ENCODE measurements at places on chromosomes 6 and 20.

DNA sequence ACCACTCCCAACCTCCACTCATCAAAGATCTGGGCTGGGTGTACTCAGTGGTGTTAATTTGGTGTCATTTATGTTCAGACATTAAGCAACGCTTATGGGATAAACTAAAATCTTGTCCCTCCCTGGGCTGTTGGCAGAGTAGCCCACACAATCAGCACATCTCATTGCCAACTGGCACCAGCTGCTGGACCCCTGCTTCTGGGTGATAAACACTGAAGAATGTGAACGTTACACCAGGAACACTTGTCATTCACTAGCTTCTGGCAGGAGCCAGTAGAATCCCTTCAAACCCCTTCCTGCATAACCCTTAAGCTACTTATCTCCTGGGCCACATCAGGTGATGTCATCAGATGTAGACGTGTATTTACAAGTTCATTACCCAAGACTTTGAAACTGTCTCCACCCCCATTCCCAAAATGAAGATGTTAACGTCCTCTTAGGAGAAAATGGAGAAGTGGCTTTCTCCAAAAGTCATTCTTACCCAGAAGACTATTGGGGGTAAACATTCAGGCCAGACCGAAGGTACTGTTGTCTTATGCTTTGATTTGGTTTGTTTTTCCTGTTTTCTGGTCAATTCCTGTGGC is 107.8 kb upstream of the CD93 start:
- DNase-seq, result no peak

DNA sequence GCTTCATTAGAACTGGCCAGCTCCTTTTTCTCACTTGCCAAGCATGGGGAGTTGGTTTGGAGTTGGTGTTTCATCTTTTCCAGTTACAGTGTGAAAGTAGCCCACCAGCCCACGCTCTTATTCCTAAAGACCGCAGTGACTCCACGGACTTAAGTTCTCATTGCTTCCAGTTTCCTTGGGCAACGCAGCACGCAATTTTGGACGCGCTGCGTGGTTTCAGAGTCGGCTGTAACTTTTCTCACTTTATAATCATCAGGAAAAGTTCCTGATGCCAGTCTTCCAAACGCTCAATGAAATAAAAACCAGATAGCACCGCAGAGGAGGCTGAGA is 381 bp upstream of the PEX7 start:
- DNase-seq, result no peak

- no peak for DNase-seq
Observed at GRCh38 chr6:72386324-72386723, 235.5 kb upstream of the KCNQ5 start.

GRCh38 chr6:118783931-118784550 is 109.9 kb upstream of the ASF1A start:
- DNase-seq, result no peak

- no peak for DNase-seq
Observed at GRCh38 chr6:44179072-44179536, 20.5 kb downstream of the CAPN11 start.

DNA sequence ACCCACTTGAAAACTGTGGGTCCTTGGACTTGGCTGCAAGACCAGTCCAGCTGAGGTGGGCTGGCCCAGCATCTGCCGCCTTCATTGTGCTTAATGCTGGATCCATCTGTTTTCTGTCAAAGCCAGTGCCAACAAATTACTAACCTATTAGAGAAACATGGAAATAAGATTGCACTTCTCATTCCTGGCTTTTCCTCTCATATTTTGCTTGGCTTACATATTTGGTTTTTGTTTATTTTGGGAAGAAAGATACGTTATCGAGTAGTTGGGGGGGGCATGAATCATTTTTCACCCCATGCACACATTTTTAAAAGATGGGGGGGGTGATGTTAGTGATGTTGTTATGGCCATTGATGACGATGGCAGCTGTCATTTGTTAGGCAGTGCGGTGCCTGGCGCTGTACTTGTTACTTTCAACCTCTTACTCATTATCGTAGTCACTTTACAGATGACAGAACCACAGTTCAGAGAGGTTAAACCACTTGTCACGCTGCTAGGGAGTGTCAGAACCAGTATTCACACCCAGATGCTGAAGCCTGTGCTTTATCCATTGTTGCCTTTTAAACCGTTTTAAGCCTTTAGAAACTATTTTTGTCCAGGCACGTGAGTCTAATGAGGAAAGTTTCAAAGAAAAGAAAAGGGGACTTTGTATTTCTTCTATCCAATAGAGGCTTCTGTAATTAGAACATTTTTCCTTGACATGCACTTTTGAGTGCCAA is 180.0 kb downstream of the TMEM242 start:
- no peak for DNase-seq

- DNase-seq, result no peak
Observed at GRCh38 chr6:112281821-112282615, 27.7 kb upstream of the LAMA4 start.

GRCh38 chr6:818196-818595 is 125.3 kb upstream of the EXOC2 start:
- no peak for DNase-seq

DNA sequence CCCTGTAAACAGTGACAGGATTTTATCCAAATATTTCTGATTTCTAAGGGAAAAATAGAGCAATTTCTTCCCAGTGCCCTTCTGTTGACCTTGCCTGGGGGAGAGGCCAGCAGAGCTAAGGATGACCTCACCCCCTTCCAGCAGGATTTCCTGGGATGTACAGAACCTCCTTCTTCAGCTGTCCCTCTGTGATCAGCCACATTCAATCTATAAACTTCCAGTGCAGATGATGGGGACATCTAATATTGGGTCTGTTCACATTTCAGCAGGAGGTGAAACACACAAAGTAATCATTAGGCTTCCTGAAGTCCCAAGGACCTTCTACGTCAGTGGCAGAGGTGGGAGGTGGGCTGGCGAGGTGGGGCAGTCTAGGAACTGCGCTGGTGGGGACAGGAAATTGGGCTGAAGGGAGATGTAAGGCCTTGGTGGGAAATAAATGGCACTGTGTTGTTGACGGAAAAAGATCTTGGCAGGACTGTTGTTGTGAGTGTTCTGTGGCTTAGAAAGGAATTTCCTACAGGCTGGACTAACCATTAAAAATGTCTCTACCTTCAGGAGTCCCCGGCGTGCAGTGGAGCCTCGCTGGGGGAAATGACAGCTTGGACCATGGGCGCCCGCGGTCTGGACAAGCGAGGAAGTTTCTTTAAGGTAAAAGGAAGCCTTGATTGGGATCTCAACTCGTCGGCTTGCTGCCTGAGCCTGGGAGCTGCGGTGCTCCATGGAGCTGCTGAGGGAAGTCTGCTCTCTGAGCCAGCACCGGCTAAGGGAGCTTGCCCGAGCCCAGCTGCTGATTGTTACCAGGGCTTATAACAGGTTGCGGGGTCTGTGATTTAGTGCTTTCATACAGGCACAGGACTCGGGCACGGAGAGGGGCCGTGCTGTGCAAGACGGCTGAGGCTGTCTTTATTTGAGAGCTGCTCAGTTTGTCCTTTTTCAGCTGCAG is 127.9 kb upstream of the NAA20 start:
- DNase-seq, result no peak

DNA sequence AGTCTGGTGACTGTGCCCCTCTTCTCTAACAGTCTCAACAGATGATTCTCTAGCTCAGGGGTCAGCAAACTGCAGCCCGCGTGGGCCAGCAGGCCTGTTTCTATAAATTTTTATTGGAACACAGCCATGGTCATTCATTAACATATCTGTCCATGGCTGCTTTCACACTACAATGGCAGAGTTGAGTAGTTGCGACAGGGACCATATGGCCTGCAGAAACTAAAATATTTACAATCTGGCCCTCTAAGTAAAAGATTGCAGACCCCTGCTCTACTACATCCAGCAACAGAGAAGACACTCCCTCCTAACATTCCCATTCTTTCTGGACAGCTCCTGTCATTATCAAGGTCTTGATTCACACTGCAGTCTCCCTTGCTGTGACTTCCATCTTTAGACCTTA is 45.2 kb downstream of the PLAGL2 start:
- no peak for DNase-seq

GRCh38 chr20:16412906-16413305 is 160.3 kb downstream of the KIF16B start:
- DNase-seq, result no peak

- no peak for DNase-seq
Observed at GRCh38 chr6:152979116-152979515, 3.7 kb downstream of the FBXO5 start.

DNA sequence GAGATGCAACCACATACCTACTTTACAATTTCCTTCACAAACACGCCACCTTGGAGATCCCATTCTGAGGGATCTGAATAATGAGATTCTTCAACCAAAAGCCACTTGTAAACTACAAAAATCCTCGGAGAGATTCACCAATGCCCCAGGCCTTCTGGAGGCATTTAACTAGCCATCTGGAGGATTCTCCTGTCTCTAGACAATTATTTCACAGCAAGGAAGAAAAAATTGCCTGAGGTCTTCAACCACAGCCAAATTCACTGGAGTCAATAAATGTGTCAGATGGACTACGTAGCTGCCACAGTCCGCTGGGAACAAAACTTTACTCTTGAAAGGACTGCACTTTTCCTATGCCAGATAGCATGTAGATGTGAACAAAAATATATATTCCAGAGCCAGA is 19.0 kb upstream of the DCDC2 start:
- DNase-seq, result no peak

GRCh38 chr6:39867592-39867991 is 66.7 kb downstream of the MOCS1 start:
- no peak for DNase-seq

DNA sequence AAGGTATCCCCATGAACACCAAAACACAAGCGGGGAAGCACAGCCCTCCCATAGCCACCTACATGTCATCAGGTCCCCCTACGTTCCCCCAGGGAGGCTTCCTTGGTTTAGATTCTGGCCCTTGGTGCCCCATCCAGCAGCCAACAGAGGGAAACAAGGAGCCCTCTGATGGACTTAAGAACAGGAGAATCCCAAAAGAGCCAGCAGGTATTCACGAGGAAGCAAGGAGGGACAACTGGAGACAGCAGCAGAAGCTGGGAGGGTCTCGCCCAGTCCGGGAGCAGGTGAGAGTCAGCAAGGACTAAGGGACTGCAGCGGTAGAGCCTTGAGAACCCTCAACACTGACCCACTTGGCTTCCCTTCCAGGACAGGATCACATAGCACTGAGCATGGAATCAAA is 58.4 kb upstream of the TOP1 start:
- no peak for DNase-seq

GRCh38 chr20:55160996-55161395 is 685.6 kb downstream of the DOK5 start:
- DNase-seq, result no peak

- DNase-seq, result no peak
Observed at GRCh38 chr6:113750151-113750855, 106.8 kb upstream of the MARCKS start.

GRCh38 chr6:25829375-25829774 is 2.5 kb downstream of the SLC17A1 start:
- DNase-seq, result no peak

- no peak for DNase-seq
Observed at GRCh38 chr6:34276881-34277762, 28.3 kb upstream of the SMIM29 start.

DNA sequence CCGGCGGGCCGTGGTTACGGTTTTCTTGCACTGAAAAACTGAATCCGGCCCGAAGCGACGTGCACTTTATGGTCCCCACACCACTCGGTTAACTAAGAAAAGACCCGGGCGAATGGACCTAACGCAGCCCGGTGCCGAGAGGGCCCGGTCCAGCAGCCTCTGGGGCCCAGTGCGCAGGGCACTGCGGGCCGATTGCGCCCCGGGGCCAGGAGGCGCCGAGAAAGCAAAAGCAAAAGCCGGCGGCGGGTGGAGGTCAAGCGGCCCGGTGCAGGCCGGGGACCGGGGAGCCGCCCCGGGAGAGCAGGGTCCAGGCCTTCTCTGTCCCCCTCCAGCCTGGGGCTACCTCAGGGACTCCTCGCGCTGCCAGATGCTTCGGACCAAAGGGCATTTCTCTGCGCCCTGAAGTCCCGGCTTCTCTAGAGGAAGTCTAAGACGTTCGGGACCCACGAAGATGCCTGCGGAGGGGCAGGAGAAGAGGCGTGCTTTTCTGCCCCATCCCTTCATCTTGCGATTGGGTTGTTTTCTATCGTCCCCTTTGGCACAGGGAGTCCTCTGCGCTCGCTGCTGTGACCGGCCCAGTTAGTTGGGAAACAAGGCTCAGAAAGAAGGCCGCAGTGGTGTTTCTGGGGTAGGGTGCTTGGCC is 4.4 kb downstream of the FOXF2 start:
- no peak for DNase-seq

- no peak for DNase-seq
Observed at GRCh38 chr6:36071281-36071680, 43.7 kb downstream of the MAPK14 start.

- no peak for DNase-seq
Observed at GRCh38 chr6:50390416-50390815, 322.9 kb upstream of the TFAP2D start.

GRCh38 chr20:46946181-46946624 is 51.6 kb downstream of the EYA2 start:
- no peak for DNase-seq

- no peak for DNase-seq
Observed at GRCh38 chr6:89140347-89141156, 5.3 kb upstream of the PM20D2 start.

- DNase-seq, result no peak
Observed at GRCh38 chr6:87669051-87669450, 33.0 kb downstream of the AKIRIN2 start.

- DNase-seq, result no peak
Observed at GRCh38 chr6:146267946-146268345, 239.1 kb downstream of the GRM1 start.

DNA sequence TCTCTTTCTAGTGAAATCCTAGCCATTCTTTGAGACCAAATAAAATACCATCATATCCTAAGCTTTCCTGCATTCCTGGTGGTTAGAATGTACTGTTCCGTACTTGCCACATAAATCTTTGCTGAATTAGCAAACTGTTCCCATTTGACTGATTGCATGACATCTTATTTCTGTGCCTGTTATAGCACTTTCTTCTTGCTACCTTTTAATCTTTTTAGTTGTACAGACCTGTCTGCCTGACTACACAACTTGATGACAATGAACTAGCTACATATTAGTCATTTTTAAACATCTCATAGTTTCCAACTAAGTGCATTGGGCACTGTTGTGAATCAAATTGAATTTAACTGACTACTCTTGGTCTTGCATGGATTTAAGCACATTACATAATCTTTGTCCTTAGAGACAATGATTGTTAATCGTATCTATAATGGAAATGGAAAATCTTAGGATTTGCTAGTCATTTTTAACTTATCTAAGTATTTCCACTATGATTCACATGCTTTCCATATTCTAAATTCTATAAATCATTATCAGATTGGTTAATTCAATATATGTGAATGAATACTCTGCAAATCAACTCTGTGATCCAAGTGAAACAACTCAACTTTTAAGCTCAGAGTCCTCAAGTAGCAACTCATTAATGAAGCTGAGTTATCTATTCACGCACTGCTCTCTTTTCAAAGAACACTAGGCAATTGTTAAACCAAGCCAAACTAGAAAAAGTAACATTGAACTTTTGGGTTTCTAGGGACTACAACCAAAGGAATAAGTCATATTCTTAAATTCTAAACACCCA is 109.0 kb downstream of the TNFRSF21 start:
- no peak for DNase-seq

GRCh38 chr6:3911130-3911529 is 62.0 kb downstream of the FAM50B start:
- no peak for DNase-seq
